ENCODE measurements at places on chromosomes 5 and 9.

DNA sequence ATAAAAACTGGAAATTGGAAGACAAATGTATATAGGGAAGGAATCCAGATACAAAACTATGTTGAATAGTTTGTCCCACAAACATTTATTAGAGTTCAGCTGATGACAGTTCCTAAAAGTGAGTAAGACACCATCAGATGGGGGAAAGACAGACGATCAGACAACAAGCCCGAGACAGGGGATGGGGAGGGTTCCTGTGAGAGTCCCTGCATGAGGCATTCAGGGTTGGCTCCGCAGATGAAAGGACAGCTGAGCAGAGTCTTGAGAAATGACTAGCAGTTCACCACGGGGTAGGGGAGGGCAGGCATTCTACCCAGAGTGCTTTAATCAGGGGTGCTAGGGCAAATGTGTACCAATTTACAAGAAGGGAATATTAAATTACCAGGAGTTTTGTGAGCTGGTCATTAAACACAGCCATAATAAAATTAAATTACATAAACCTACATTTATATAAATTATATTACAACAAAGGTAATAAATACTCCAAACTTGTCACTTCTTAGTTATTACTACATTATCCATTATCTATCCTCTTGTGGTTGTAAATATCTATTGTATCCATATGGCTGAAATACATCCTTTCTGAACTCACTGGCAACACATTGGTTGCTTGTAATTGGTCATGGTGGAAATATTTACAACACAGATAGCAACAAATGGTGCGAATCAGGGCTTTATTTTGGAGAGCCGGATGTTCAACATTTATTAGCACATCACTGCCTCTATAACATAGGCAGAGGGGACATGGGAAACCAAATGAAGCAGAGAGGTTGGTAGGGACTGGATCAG lies 27.8 kb downstream of the TNFSF15 start:
- peak; percentile 20 for DNase-seq

GRCh38 chr9:72954431-72955125 lies 1.7 kb upstream of the ALDH1A1 start:
- no peak for DNase-seq

- no peak for DNase-seq
Measured at GRCh38 chr5:59813761-59814536, 79.6 kb downstream of the PDE4D start.

- no peak for DNase-seq
Measured at GRCh38 chr9:120787933-120788332, 5.3 kb downstream of the FBXW2 start.

DNA sequence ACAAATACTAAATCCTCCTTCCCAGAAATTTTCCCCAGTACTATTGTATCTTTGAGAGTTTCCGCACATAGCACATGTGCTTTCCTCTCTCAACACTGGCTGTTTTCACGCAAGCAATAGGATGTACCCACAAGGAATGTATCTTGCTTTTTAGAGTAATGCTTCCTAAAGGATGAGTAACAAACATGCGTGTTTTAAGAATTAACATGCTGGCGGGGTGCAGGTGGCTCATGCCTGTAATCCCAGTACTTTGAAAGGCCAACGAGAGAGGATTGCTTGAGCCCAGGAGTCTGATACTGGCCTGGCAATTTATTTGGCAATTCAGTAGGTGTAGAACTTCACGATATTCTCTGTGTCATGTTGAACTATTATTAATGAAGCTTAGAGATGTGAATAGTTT lies 4.6 kb downstream of the RUFY1 start:
- DNase-seq, result no peak

GRCh38 chr5:180352116-180353047 lies 754 bp downstream of the GFPT2 start:
- no peak for DNase-seq

DNA sequence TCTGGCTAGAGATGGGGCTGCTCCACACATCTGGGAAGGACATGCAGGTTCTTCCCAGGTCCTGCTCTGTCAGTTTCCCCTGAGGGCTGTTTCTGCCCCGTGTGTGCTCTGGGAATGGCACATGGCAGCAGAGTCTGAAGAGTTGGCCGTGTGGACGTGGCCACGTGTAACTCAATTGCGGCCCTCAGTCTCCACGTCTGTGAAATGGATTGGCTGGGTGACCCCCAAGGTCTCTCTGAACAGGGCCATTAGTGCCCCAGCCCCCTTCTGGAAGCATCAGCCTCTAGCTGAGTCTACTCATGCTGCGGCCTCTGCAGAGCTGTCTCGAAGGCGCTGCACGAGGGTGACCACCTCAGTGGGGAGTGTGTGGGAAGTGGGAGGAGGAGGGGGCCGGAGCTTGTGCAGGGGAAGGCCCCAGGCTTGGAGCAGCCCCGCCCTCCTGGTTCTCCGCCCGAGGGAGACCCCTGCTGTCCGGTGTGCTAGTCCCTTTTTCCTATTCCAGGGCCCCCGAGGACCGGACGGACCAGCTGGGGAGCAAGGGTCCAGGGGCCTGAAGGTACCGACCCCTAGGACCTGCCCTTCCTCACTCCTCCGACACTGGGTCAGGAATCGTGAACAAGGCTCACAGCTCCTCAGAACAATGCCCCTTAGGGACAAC lies 58.9 kb upstream of the ORM1 start:
- no peak for DNase-seq

- DNase-seq, result no peak
Measured at GRCh38 chr9:37036371-37036775, 2.3 kb upstream of the PAX5 start.

- no peak for DNase-seq
Measured at GRCh38 chr9:64057553-64057952, 1227.5 kb downstream of the FOXD4L5 start.
